ENCODE measurements at places on chromosomes 2 and 18.

- DNase-seq = no peak
Measured at GRCh38 chr2:162029287-162029901, 44.6 kb downstream of the DPP4 start.

DNA sequence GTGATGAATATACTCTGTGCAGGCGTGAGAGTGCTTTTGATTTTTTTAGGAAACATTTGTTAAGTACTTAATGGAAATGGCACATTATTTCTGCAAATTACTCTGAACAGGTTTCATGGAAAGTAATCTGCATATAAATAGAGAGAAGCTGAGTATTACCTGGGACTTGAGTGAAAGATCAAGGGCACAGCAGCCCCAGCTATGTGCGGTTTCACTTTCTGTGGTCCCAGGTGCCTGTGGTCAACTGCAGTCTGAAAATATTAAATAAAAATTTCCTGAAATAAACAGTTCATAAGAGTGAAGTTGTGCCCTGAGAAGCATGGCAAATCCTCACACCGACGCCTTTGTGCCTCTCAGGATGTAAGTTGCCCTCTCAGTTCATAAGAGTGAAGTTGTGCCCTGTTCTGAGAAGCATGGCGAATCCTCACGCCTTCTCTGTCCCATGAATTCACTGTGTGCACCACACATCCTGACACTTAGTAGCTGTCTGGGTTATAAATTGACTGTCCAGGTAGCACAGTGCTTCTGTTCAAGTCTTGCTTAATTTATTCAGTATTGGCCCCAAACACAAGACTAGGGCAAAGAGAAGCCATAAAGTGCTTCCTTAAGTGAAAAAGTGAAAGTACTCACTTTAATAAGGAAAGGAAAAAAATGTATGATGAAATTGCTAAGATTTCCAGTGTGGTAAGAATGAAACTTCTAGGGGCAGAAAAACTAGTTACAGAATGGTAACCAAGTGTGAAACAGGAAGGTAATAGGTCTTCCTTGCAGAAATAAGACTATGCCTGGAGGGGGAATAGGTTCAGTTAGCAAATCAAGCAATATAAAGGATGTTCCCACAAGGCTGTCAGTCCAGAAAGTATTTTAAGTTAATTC lies 4.3 kb upstream of the SNTG2 start:
- DNase-seq = no peak

DNA sequence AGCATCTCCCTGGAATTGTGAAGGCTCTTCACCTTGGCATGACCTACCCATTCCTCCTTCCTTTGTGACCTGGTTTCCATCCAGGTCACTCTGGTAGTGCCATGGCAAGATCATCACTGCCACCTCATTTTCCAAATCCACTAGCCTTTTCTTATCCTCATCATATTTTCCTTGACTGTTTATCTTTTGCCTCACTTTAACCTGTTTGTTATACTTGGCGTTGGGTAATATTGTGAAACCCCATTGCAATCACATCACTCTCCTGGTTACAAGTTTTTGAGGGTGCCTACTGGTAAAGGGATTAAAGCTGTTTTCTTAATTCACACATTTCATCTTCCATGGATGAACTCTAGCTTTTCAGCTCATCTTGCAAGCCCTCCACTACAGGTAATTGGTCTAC lies 39.1 kb upstream of the IGFBP2 start:
- no peak for DNase-seq

GRCh38 chr18:58596265-58596681 lies 32.6 kb downstream of the ALPK2 start:
- no peak for DNase-seq

- no peak for DNase-seq
Measured at GRCh38 chr2:131125195-131125757, 20.1 kb downstream of the PLEKHB2 start.

Data from spinal cord (tissue), 10 donors.